ENCODE measurements at places on chromosomes 6 and 20.

GRCh38 chr6:78110641-78111040 is 457.8 kb downstream of the MEI4 start:
- DNase-seq, result no peak

DNA sequence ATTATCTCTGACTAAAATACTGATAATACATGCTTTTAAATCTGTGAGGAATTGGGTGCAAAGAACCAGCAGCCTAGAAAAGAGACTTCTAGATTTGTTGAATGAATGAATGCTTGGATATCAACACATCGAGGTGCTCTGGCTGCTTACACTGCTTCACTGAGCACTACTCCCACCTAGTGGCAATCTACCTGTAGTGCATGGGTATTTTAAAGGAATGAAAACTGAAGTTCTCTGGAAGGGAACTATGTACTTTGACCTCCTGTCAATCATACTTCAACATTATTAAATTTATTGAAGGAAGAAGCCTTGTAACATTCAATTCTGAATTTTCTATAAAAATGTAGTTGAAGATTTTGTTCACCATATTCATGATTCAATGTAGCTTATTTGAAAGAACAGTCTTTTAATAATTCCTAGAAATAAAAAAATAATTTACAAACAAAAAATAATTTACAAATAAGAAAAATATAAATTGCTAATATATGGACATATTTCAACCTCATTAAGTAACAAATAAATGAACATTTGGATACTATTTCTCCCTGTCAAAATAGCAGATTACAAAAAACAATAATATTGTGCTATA is 111.2 kb upstream of the MMS22L start:
- peak; percentile 42 for DNase-seq

DNA sequence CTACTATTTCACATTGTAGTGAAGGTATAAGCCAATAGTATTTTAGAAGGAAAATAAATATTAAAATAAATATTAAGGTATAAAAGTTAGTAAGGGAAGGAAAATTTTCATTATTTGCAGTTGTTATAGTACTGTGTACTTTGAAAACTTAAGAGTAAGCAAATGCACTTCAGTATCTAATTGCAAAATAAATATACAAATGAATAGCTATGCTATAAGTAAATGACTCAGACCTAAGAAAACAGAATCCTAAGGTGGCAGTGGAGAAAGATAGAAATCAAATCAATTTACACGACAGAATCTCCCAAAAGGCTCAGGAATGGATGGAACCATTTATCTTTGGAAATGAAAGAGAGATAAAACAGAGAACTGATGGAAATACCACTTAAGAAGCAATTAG is 24.7 kb upstream of the UBR2 start:
- no peak for DNase-seq

- no peak for DNase-seq
Measured at GRCh38 chr6:9783567-9783966, 631.3 kb downstream of the TFAP2A start.

DNA sequence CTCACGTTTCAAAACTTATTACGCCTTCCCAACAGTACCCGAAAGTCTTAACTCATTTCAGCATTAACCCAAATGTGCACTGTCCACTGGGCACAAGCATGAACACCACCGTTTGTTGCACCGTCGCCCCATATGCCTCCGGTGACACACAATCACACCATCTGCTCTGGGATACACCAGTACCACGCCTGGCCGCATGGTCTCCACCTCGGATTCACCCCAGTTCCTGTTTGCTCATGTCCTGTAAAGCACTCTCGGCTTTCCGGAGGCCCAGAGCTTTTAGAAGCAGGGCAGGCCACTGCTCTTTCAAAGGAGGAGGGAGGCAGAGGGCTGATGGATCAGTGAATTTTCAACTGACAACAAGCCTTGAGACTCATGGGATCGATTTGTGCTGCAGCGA is 1570.0 kb upstream of the DEFB115 start:
- DNase-seq, result no peak

DNA sequence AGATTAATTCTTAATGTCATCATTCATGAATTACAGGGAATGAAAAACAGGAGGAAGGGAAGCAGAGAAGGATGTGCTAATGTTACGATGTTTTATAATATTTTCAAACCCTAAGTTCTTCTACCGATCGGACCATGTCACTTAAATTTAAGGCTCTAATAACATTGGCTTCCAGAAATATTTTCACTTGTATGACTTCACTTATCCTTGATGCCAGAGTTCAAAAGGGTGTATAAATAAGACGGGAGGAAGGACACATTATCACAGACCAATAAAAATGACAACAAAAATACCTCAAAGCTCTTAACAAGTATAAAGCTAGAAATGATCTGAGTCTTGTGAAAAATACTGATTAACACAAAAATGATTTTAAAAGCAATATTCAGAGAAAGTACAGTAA is 370.4 kb upstream of the CITED2 start:
- no peak for DNase-seq

DNA sequence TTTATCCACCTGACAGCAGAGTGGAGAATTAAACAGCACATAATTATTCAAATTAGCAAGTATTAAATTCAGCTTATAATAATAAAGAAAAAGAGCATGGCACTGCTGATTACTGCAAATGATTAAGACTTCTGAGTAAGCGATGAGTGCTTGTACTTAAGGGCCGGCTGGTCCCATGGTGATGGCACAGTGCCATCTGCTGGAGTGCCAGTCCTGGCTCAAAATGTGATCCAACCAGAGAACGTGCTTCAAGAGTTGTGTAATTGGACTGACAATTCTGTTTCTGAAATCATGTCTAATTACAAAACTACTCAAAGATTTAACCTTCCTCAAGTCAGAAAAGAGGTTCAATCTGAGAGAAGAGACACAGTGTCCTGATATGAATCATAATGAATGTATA is 181.6 kb upstream of the RGS17 start:
- no peak for DNase-seq

DNA sequence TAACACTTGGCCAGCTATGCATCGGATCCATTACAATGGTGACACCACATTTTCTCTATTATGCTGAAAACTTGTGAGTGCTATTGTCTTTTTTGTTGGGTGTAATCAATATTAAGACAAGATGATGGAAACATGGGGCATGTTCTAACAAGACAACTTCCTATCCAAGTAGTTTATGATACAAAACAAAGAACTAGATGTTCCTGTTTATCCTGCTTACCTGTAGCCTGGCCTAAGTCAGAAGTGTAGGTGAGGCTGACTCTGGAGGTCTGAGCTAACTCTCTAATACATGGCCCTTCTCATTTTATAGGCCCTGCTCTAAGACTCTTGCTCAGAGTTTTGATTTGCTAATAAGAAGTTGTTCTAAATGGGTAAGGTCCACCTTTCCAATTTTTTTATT is 242.4 kb upstream of the STXBP5 start:
- no peak for DNase-seq

GRCh38 chr6:35668096-35668495 is 20.6 kb downstream of the FKBP5 start:
- no peak for DNase-seq

- DNase-seq, result no peak
Measured at GRCh38 chr6:132866762-132867449, 52.5 kb downstream of the RPS12 start.

- no peak for DNase-seq
Measured at GRCh38 chr6:165662041-165662748, 846 bp downstream of the PDE10A start.

DNA sequence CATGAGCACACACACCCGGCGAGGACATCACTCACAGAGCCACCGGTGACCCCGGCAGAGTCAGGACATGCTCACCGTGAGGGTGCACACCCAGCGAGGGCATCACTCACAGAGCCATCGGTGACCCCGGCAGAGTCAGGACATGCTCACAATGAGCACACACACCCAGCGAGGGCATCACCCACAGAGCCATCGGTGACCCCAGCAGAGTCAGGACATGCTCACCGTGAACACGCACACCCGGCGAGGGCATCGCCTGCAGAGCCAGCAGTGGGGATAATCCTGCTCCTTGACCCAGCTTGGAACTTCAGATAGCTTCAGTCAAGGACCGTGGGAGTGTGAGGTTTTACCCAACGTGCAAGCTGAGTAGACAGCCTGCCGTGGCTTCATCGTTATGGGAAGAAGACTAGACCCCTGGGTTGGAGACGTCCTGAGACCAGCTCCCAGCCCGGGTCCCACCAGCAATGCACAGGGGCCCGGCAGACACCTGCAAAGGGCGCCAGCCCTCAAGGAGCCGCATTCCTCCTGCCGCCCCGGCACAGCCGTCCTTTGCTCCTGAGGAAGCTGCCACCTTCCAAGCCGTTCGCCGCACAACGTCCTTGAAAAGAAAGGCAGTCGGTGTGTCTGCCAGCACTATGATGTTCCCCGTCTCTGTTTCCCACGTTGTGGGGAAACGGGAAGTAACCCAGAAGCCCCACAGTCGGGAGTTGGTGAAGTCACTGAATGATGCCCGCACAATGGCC is 192.3 kb downstream of the DLL1 start:
- no peak for DNase-seq

DNA sequence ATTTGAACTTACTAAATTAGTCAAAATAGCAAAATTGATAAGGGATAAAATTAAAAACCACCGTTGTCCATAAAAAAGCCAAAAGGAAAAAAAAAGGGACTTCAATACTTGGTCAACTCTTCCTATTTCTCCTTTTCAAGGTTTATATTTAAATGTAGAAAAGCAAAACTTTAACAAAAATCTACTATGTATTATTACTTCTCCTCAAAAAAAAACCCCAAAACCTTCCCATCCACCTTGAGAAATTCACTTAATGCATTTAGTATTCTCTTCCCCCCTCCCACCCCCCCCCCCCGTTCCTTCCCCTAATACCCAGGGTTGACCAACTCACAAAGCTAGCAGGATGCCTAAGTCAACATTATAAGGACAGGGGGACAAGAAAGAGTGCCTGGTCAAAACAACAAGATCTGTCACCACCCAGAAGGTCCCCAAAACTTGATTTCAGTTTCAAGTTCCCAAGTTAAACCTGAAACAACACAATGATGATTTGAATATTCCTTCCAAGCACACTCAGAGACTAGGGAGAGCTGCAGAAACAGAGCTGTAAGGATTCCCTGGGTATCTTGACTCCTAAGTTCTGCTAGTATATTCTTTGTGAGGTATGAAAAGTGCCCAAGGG is 14.6 kb downstream of the GMDS start:
- DNase-seq, result no peak

GRCh38 chr6:3627956-3628835 is 123.3 kb downstream of the PXDC1 start:
- peak; percentile 8 for DNase-seq

DNA sequence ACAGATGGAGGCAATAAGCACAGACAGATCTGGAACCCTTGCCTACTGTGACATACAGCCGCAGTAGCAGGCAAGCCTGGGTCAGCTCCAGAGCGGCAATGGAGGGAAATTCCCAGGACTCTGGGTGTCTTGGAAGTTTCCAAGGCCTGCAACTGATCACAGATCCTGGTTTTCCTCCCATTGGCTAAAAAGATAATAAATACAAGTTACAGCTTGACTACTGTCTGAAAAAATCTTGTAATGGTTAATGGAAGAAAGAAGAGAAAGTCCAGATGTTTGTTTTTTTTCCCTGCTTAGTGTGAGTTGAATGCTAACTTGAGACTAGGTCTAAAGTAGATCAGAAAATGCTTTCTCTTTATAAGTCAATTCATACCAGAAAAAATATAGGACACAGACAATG is 307.6 kb downstream of the ALDH8A1 start:
- DNase-seq, result no peak

DNA sequence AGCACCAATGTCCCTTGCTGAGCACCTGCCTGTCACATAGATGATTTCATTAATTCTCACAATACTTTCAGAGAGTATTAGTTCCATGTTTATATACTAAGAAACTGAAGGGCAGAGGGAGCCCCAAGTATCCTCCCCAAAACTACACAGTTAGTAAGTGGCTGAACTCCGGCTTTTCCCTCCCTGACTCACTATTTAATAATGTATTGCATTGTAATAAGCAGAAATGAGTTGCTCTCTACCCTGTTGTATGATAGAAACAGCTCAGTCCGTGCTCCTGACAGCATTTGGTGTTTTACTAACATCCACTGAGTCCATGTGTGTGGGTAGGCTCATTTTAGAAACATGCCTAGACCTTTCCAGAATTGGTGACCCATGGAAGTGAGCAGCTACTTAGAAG is 76.8 kb downstream of the OLIG3 start:
- DNase-seq, result no peak

DNA sequence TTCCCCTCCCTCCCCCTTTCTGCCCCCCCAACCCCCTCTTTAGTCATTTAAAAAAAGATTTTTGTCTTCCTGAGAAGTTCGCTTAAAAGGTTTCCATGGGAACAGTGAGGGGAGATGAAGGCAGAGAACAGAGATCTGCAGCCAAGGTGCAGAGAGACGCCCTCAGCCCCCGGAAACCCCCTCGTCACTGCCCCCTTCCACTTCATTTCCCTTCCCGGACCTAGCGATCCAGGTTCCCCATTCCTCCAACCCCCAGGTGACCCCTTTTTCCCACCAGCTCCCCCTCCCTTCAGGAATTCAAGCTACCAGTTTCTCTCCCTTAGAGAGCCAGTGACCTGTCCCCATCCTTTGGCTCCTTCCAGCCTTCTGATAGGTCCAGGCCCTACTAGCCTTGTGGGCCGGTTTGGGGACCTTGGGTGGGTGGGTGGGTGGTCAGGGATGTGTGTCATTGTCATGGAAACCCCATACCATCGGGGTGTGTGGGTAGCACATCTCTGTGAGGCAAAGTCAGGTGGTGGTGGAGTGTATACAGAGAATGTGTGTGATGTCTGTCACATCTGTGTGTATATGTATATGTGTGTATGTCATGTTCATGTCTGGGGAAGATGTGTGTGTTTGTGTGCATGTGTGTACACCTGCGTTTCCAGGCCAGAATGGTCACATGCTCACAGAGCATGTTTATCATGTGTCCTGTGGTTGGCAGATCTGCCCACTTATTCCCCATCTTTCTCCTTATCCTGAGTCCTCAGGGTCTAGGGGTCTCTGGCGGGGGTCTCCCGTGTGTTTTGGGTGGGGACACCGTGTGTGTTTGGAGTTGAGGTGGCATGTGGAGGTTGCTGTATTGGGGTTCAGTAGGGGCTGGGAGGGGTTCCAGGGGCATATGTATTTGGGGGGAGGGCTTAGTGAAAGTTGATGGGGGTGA is 7.0 kb downstream of the SYNGAP1 start:
- DNase-seq, result no peak

DNA sequence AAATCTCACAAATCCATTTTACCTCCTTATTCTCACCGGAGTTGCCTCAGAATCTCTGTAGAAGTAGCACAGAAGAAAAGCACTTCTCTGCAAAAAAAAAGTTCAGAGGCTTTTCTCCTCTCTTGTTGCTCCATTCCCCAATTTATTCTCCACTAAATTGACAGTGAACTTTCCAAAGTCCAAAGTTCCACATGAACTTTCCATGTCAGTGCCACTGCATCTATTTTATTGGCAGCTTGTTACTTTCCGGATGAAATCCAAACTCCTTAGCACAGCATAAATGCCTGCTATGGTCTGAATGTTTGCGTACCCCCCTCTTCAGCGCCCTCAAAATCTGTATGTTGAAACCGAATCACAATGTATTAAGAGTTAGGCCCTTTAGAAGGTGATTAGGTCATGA is 77.0 kb upstream of the MAP7 start:
- DNase-seq, result no peak

Data from NCI-H2227 treated with DMSO at 0.1 percent for 48 hours (cell line).